Right forelimb (tissue), 1 donor: ENCODE measurements at places on chromosomes 4 and X.

DNA sequence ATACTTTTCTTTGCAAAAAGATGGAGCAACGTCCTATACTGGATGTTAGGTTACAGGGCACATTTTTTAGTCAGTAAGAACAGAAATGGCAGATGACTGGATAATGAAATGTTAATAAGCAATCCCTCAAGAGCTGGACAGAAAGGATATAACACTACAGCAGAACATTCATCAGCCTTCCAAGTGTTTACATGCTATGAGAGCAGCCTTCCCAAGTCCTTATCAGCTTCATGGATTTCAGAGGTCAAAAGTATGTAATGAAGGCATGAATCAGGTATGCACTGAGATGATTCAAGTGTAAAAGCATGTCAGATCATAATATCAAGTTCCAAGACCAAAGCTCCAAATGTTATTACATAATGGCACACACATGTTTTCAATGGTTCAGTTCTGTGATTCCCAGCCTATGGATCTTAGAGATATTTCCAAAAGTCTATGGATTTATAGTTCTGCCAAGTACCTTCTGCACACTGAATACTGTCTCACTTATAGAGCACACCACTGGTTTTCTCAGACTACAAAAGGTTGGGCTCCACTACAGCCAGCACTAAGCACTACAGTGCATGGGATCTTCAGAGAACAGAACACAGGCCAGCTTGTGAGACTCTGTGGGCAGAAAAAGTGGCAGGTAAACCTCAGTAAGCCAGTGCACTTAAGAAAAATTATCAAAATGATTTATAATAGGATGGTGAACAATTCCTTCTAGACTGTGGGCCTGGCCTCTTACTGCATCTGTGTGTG lies 49.2 kb downstream of the GPC4 start:
- no peak for DNase-seq

- no peak for DNase-seq
These were observed 20.2 kb downstream of the PRSS48 start for GRCh38 chr4:151297170-151297569.

DNA sequence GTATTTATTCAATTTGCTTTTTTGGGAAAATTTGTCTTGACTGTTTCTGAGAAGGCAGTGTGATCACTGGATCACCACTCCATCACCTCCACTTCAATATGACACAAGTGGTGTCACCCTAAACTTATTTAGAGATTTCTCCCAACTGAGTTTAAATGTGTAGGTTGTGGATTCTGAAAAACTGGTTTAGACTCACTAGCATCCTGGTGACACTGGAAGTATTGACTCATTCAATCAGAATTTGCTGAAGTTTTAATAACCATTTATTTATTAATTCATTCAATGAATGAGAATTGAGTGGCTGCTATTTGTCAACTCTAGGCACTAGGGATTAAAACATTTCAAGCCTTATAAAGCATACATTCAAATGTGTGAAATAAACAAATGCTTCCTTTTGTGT lies 819.1 kb upstream of the EPHA5 start:
- no peak for DNase-seq

GRCh38 chrX:151973851-151974335 lies 583 bp downstream of the GABRE start:
- DNase-seq, result peak; percentile 45

GRCh38 chr4:184805462-184806228 lies 20.1 kb downstream of the ACSL1 start:
- DNase-seq, result no peak

DNA sequence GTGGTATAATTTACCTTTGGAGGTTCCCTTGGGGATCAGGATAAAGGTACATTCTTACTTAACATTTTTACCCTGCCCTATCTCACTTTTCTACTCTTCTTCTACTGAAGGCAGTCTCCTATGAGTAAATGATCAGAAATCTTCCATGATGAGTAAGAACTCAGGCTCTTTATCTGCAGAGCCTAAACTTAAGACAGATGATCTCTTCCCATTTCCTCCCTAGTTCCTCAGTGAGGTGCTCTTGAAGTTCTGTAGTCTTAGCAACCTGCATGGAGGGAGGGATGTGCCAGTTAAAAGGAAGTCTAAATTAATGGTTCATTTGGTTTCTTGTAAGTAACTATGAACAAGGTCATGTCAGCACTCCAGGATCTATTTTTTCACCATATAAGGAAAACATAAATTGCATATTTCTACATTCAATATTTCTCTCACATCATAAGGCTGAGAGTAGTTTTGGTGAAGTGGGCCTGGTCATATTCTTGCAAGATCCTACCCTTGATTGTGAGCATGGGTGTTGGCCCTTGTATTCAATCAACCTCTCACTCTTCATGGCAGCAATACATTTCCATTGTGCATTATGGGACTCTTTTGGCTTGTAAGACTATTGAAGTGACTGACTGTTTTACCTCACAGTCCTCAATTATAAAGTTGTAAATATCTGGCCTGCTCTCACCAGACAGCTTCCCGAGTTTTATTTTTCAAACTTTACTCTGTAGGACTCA lies 295.5 kb downstream of the SLC7A11 start:
- no peak for DNase-seq
